ENCODE measurements at places on chromosomes 16 and 17. TPM values are rescaled to one million over a fixed set of nuclear protein-coding genes. Genes with fewer than 3 reads are reported as not detected.

PEMT gene
- 21.4 TPM for total RNA-seq

ZNF785 gene
- total RNA-seq = 6.8 TPM

CDR2 gene
- total RNA-seq = 54.6 TPM

CTRB1 gene
- total RNA-seq = not detected

RPRML gene
- total RNA-seq = not detected

SLC13A5 gene
- 0.15 TPM for total RNA-seq

TNFRSF13B gene
- not detected for total RNA-seq

CEP131 gene
- total RNA-seq = 12.3 TPM

KRTAP4-7 gene
- total RNA-seq = not detected

EXOC7 gene
- 180 TPM for total RNA-seq

KRT9 gene
- total RNA-seq = not detected

OR3A3 gene
- total RNA-seq = not detected

C16orf54 gene
- not detected for total RNA-seq

MEIOC gene
- total RNA-seq = 0.08 TPM

KRT17 gene
- 4.3 TPM for total RNA-seq

CCL1 gene
- total RNA-seq = not detected

TGFB1I1 gene
- total RNA-seq = 30.2 TPM

ZFP1 gene
- 8.7 TPM for total RNA-seq

CDH1 gene
- total RNA-seq = not detected

TEKT5 gene
- total RNA-seq = not detected

WNT9B gene
- not detected for total RNA-seq

ABCA6 gene
- 90.9 TPM for total RNA-seq

ADORA2B gene
- total RNA-seq = 108 TPM

HOXB9 gene
- total RNA-seq = not detected

OTOA gene
- not detected for total RNA-seq

MT1H gene
- not detected for total RNA-seq

SLC12A3 gene
- total RNA-seq = under 0.01 TPM

C17orf78 gene
- not detected for total RNA-seq

ZG16 gene
- not detected for total RNA-seq

IL32 gene
- total RNA-seq = 7.4 TPM

SYT17 gene
- 0.12 TPM for total RNA-seq

PIK3R6 gene
- not detected for total RNA-seq

LMF1 gene
- total RNA-seq = 15.2 TPM

TMEM101 gene
- 110 TPM for total RNA-seq

PRR29 gene
- total RNA-seq = 0.15 TPM

MFSD6L gene
- total RNA-seq = not detected

ADAM11 gene
- 1.4 TPM for total RNA-seq

ANKRD13B gene
- total RNA-seq = 4.4 TPM

OVCA2 gene
- total RNA-seq = 6.4 TPM

PLCG2 gene
- 0.08 TPM for total RNA-seq

BCL6B gene
- total RNA-seq = 0.30 TPM

WDR59 gene
- total RNA-seq = 17.7 TPM

CA5A gene
- not detected for total RNA-seq

HYDIN gene
- total RNA-seq = 0.12 TPM
